ENCODE measurements at places on chromosomes 6 and 20.

DNA sequence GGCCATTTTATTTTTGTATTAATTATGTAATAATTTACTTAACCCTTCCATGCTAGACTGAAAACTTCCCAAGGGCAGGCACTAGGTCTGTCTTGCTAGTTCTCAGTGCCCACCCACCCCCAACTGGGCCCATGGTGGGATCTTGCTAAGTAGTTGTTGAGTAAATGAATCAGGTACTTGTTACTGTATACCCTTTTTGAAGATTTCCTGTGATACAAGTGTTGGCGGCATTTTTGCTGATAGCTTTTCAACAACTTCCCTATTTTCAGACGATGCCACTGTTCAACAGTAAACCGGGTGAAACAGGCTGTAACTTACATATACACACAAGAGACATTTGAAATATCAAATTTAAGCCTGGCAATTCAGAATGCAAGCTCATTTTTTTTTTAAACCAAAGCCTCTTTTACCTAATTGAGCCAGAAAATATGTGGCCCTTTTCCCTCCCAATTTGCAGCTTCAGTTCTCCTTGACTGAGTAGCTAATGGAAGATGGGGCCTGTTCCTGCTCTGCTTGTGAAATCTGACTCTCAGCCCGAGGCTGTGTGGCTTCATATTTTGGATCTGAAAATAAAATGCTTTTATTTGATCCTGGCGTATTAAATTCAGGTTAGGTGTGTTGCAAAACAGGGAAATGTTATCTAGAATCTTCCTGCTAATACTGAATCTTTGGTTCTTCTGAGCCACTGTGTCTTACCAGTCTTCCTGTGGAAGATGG lies 288.3 kb downstream of the NRN1 start:
- DNase-seq: no peak

- no peak for DNase-seq
Observed at GRCh38 chr6:109342506-109342905, 39.8 kb downstream of the CD164 start.

GRCh38 chr6:104896914-104897313 lies 37.2 kb upstream of the HACE1 start:
- DNase-seq: no peak

GRCh38 chr6:12962987-12963386 lies 246.4 kb downstream of the PHACTR1 start:
- no peak for DNase-seq

DNA sequence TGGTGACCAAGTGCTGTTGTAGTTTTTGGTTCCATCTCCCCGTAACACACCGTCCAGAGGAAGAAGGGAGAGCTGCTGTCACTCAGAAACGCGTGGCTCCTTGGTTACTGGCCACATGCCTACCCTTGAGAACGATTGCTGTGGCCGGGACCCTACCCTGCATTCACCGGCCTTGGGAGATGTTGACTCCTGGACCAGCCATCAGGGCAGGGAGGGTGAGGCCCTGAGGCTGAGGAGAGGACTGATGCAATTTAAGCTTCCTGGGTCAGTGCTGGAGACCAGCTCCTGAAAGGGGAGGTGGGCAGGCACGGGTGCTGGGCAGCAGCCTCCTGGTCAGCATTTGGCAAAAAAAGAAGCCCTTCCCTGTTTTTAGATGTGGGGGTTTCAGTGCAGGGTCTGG lies 31.5 kb downstream of the ERMARD start:
- DNase-seq: no peak

- DNase-seq: no peak
Observed at GRCh38 chr6:6790891-6791290, 202.4 kb downstream of the LY86 start.

DNA sequence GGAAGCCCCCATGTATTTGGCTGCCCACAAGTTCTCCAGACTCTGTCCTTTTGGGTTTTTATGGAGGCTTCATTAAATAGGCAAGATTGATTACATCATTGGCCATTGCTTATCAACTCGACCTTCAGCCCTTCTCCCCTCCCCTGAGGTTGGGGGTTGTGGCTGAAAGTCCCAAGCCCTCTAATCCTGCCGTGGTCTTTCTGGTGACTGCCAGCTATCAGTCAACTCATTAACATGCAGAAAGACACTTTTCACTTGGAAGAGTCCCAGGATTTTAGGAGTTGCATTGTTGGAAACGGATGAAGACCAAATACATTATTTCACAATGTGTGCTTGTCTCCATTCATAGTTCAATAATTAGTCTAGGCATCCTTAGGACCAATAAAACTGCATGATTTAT lies 9.5 kb downstream of the CDC5L start:
- no peak for DNase-seq

DNA sequence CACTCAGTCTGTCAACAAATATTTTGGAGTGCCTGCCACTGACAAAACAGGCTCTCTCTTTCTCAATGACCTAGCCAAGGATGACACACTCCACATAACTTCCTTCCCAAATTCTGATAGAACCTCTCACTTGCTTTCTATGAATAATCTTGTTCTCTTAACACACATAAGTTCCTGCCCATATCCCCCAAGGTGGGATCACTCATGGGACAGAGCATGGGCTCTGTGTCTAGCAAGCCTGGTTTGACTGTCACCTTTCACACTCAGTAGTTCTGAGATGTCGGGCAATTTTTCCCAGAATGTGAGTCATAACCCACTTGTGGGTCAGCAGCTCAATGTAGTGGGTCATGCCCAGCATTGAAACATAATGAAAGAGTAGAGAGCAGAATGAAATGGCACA lies 78.1 kb downstream of the LRFN2 start:
- no peak for DNase-seq

DNA sequence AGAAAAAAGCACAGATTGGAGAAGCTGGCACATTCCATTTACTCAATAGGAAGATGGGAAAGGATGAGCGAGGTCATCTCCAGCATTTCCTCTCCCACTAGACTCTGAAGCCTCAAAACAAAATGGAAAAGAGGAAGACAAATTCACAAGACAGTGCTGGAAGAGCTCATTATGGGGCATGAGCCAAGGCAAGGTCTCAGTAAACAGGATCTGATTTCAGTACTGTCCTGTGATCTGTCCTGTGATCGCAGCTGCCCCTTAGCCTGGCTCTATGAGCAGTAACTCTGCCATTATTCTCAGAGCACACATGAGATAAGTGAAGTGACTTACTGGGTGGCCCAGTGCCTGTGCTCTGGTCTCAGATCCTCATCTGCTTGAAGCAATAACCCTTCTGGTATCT lies 68.1 kb upstream of the SLC4A11 start:
- no peak for DNase-seq

GRCh38 chr20:38685853-38686473 lies 38.3 kb upstream of the SLC32A1 start:
- peak; percentile 25 for DNase-seq

- no peak for DNase-seq
Observed at GRCh38 chr20:22795433-22795832, 211.1 kb upstream of the FOXA2 start.

- no peak for DNase-seq
Observed at GRCh38 chr20:51159303-51159702, 136.4 kb upstream of the KCNG1 start.

- no peak for DNase-seq
Observed at GRCh38 chr6:107543567-107543966, 53.6 kb downstream of the SOBP start.

GRCh38 chr6:44228433-44228832 lies 5.0 kb downstream of the SLC29A1 start:
- DNase-seq: no peak

All from NCI-H1930 (cell line).